ENCODE measurements at places on chromosomes 7 and 10. TPM values are rescaled to one million over a fixed set of nuclear protein-coding genes. Genes with fewer than 3 reads are reported as not detected.

DNA sequence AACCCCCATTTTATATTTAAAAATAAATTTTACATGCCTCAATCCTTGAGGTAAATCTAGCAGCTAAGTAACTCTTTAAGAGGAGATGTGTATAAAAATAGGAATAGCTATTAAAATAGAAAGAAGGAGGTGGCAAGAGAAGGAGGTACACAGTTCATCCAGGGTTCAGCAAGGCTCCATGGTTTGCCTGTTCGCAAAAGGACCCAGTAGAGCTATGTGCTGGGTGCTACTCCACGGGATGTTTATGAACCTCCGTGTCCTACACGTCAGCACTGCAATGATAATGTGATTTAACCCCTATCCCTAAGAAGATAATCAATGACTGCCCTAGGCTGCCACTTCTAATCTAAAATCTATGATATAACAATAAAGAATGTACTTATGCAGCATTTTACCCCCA lies 926 bp upstream of the DENND11 start:
- DNase-seq: no peak

GRCh38 chr7:66105263-66105748 lies 9.3 kb upstream of the CRCP start:
- DNase-seq: no peak

Gene ORC5
- 79.2 TPM for total RNA-seq

- DNase-seq: no peak
These were observed 58.4 kb downstream of the NEURL1 start for GRCh38 chr10:103551619-103552602.

Data from G401 (cell line).